ENCODE measurements at places on chromosomes 6 and 20.

GRCh38 chr6:169638915-169639314, 62.9 kb downstream of the WDR27 start:
- DNase-seq, result no peak

GRCh38 chr6:111989743-111990142, 64.2 kb upstream of the CCN6 start:
- no peak for DNase-seq

DNA sequence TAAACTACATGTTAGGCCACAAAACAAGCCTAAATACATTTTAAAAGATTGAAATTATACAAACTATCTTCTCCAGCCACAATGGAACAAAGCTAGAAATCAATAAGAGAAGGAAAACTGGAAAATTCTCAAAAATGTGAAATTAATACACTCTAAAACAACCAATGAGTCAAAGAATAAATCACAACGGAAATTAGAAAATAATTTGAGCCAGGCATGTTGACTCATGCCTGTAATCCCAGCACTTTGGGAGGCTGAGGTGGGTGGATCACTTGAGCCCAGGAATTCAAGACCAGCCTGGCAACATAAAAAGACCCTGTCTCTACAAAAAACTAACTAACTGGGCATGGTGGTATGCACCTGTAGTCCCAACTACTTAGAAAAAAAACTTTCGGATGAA, 6.3 kb upstream of the WFDC13 start:
- DNase-seq, result no peak

DNA sequence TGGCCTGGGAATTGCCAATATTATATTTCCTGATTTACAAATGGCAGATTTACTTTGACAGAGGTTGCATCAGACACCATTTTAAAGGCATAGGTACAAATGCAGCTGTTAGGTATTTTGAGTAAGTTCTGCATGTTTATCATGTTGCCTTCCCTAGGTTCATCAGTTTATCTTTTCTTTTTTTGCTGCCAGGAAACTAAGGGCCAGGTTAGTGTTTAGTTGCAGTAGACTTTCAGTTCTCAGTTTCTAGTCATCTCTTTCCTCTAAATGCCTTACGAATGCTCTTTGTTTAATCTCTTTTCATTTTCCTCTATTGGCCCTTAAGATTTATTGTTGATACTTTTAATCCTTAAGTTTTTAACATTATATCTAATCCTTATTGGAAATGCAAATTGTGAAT, 129.9 kb downstream of the SMAP1 start:
- DNase-seq, result no peak

DNA sequence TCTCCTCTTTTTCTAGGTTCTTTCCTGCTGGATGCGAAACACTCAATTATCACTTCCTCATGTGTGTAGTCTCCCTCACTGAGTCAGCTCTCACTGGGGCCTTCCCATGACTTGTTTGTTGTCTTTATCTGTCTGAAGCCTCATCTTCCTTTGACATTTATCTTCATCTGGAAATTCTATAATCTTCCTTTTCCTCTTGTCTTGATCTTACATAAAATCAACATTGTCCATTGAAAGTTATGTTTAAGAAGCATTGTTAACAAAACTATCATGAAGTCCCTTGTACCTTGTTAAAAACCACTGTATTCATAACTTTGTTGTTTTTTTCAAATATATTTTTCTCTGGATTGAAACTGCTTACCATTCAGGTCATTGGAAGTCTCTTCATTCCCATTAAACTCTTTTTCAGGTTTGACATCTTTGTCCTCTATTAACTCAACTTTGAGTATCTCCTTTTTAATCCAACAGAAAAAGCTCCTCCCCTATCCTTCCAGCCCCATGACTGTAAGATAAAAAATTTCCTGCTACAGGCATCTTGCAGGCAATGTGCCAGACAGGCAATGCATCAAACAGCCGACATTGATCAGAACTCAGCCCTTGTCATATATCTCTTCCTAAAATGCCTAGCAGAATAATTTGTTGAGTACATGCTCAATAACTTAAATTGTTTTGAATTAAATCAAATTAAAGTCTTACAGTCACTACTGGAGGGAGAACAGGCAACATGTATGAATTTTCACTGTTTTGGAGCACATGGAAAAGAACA, 34.8 kb downstream of the MYLIP start:
- DNase-seq, result peak; percentile 19

DNA sequence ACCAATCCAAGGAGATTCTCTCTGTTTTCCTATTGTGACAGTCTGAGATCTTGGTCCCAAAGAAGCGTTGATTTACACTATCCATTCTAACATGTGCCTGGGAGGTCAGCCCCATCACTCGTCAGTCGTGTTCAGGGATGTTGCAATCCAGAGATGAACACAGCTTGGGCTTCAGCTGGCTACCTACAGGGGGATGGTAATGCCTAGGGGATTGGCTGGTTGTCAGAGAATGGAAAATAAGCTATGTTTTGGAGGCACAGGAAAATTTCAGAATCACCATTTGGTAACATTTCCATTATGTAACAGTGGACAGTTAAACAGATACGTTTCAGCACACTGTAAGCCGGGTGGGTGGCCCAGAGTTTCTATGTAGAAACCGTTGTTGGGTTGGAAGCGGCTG, 147.1 kb upstream of the RALGAPA2 start:
- DNase-seq, result no peak

- no peak for DNase-seq
Measured at GRCh38 chr6:64266351-64266821, 630.8 kb downstream of the PHF3 start.
